ENCODE measurements at places on chromosomes 2 and 18.

- DNase-seq = no peak
Observed at GRCh38 chr2:234649951-234650350, 153.1 kb upstream of the ARL4C start.

DNA sequence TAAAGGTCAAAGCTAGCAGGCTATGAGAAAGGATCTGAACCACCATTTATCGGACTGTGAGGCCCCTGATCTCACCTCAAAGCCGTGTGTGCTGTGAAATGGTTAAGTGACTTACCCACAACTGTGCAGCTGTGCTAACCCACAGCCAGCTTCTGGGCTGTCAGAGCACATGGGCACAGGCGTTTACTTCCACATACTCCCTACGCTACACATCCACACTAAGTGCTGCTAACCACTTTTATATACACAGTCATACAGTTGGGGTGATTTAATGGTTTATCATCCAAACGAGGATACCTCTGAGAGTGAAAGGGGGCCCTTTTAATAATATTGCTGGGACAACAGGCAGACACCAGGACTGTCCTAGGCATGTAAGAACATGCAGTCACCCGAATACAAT lies 37.3 kb downstream of the CYRIA start:
- DNase-seq = no peak

- no peak for DNase-seq
Observed at GRCh38 chr2:62947403-62947802, 103.2 kb upstream of the OTX1 start.

- DNase-seq = no peak
Observed at GRCh38 chr2:127551221-127551930, 15.9 kb downstream of the MYO7B start.

DNA sequence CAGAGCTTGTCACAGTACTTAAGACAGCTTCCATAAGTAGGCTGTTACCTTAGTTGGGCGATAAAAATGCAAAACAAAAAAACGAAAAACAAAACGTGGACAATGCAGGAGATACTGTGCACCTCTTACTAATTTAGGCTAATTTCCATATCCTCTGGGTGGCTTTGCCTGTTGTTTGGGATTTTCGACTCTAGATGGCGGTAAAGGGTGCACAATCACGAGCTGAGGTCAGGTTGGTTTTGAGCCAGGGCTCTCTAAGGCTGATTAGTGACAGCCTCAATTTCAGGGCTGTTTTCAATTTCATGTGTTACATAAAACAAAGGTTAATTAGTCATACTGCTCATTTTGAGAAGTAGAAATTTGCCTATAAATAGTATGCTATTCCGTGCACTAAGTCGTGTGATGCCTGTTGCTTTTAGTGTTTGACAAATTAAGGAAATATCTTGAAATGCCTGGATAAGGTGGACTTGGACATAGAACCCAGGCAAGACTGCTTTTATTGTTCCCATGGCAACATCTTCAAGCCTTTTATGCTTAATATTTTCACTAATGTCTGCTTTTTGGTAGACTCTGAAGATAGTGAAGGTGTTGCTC lies 493.1 kb downstream of the SOCS6 start:
- DNase-seq = peak; percentile 63

DNA sequence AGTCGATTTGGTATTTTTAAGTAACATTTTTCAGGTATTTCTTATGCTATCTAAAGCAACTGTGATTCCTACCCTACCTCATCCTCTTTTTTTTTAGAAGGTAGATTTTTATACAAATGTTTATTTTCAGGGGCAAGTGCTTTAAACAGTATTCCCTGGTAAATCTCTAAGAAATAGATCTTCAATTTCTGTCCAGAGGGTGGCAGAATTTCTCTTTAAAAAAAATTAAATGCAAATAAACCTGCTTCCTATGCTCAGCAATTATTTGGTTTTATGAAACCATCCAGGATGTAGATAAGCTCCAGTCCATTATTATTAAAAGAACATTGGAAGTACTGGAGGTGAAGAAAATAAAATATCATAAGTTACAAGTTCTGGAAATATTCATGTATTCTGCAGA lies 191.9 kb downstream of the MYO3B start:
- DNase-seq = peak; percentile 34

DNA sequence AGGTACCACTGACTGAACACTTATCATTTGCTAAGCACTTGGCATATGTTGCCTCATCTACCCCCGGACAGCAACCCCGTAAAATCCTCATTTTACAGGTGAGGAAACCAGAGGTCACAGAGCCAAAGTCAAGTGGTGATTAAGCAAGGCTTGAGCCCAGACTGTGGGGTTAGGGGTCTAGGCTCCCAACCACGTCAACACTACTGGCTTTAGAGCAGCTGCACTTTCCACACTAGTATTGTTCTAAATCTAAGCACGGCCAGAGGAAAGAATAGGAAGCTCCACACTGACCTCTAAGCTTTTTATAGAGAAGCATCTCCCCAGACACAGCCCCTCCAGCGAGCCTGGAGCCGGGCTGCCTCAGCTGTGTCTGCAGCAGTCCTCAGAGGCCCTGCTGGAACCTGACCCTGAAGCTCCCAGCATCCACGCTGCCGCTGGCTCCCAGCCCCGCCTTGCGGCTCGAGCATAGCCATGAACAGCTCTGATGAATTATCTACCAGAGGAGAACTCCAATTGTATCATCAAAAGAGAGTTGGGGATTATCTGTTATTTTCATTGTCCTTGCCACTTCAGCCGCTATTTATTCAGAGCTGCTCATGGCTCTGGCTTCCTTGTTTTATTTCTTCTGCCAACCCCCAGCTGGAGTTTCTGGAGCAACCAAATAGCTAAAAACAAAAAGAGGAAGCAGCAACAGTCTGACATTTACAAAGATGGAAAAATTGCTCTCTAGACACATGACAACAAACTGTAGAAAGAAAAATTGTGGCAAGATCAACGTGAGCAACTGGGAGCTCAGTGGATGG lies 62.2 kb upstream of the RTN4 start:
- DNase-seq = no peak

- DNase-seq = no peak
Observed at GRCh38 chr18:55544014-55544413, 44.0 kb downstream of the TCF4 start.

- DNase-seq = no peak
Observed at GRCh38 chr2:158912112-158912511, 56.3 kb upstream of the TANC1 start.

DNA sequence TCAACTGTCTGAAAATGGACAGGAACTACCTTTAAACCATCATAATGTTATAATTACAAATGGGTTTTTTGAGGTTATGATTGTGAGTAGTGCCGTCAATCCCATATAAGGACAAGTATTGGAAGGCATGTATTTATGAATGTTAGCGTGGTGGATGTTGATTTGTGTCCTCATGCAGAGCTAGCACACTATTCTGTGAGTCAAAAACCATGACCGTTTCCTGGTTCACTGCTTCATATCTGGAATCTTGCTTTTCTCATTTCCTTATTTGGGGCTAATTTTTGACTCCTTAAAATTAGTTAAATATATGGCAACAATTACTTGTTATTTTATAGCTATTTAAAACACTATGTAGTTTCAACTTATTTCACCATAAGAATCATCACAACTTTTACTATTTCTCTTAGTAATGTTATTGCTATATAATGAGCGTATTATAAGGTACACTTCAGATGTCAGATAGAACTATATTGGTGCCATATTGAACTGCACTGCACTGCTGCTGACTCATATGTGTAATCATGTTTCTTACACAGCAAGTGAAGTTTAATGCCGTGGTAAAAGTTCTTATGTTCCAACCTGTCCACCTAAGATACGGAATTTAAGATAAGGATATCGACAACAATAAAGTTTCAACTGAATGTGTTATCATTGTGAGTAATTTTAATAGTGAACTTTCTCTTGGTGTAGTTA lies 192.8 kb downstream of the PTGR3 start:
- DNase-seq = no peak

DNA sequence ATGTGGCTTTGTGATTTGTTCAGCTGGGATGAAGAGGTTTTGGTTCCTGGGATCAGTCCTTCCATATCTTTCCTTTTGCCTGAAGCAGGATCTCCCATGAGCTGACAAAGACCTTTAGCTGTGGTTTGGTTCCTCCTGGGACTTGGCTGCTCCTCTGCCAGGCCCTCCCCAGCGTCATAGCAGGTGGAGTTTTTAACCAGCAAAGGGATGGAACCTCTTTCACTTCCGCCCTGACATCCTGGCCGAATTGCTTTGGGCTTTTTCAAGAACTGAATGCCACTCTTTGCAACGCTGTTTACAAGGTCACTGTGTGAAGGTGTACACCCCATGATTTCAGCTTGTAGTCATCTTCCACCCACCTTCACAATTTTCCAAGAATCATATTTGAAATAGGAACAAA lies 390 bp downstream of the PCARE start:
- no peak for DNase-seq

- no peak for DNase-seq
Observed at GRCh38 chr2:150640039-150640438, 152.6 kb upstream of the RND3 start.

- DNase-seq = no peak
Observed at GRCh38 chr2:143674051-143674450, 544.8 kb downstream of the ARHGAP15 start.

GRCh38 chr2:58571181-58571852 lies 330.2 kb upstream of the FANCL start:
- peak; percentile 45 for DNase-seq

GRCh38 chr2:38602136-38602731 lies 494 bp downstream of the HNRNPLL start:
- DNase-seq = no peak

DNA sequence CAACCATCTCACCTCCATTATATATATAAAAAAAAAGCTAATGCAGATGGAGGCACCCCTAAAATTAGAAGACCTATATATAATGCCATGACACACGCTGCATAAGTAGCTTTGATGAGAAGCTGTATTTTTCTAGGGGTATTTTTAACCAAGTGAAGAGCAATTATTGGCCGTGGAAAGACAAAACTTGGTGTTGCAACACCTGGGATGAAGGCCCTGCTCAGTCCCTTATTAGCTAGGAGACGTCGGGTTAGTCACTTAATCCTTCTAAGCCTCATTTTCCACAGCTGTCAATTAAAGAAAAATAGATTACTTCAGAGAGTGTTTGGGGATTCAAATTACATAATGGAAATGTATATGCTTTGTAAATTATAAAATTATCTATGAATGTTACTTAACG lies 63.0 kb downstream of the WDR75 start:
- no peak for DNase-seq

DNA sequence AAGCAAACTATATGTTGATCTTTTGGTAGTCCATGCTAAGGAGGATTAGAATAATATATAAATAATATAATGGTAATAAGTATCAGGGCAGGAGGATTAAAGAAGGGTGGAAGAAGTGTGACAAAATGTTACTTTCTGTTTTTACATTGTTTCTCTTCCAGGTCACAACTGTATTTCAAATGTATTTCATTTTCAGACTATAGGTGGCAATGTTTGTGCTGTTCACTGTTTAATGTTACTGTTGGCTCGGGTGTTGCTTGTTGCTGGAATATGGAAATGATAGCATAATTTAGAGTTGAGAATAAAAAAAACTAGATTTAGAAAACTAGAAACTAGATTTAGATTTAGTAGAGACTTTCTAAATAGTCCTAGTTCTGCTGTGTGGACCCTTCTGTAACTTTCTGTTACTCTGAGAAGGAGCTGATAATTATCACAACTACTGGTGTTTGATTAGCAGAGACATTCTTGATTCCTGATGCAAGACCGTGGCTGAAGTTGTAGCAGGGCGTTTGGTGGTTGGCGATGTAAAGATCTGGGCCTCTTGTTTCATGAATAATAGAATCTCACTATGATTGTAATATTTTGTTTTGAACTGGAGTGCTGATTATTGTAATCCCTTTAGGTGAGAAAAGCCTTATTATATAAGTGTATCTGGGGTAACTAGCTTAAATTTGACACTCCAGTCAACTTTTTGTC lies 7.9 kb downstream of the NEDD4L start:
- DNase-seq = no peak

GRCh38 chr2:136402281-136402680 lies 284.3 kb upstream of the CXCR4 start:
- DNase-seq = no peak

- no peak for DNase-seq
Observed at GRCh38 chr18:76697441-76697901, 124.9 kb upstream of the ZNF236 start.

GRCh38 chr18:69097349-69097748 lies 299.5 kb downstream of the CCDC102B start:
- DNase-seq = no peak

- DNase-seq = no peak
Observed at GRCh38 chr2:3498783-3499394, 20.4 kb downstream of the ADI1 start.

DNA sequence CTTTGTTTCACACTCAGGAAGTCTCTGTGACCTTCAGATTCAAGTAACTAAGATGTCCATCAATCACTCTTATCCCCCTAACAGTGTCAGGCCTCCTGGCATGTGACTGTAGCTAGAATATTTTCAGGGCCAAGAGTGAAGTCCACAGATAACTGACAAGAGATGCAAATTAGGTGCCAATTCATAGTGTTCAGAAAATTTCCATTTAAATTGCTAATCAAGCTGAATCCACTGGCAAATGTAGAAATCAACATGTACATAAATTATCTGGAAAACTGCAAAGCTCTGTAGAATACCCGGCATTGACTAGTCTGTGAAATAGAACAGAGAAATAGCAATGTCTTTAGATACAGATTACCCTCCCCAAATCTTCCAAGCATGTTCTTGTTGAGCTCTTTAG lies 38.6 kb upstream of the ARL4C start:
- no peak for DNase-seq

GRCh38 chr2:66370824-66371223 lies 64.1 kb upstream of the MEIS1 start:
- no peak for DNase-seq

DNA sequence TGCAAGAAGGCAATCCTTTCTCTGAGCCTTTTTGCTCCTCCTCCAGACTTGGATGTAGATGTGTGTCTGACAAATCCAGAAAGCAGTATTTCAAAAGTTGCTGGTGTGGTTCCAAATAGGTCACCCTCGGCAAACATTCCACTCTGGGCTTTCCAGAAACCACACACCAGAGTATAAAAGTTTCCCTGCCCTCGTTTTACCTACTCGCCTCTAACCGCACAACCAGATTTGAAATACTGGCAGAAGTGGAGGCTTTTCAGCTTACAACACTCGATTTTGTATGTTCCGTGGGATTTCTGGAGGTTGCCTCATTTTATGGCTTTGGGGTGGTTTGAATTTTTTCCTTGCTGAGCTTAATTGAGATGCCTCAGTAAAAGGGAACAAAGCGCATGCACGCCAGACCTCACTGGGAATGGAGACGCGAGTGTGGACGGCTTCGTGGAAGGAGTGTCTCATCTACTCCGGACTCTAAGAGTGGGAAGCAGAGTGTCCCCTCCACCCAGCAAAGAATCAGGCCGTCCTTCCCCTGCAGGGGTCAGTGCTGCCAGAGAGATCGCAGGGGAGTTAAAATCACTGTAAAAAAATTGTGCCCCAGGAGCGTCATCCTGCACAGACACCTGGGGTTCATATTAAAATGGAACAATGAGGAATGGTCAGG lies 44.0 kb upstream of the RPL31 start:
- DNase-seq = no peak

GRCh38 chr18:48158721-48159120 lies 228.3 kb upstream of the SMAD2 start:
- no peak for DNase-seq
